ENCODE measurements at places on chromosomes 3 and 15.

GRCh38 chr3:74067296-74067695 is 442.6 kb upstream of the PDZRN3 start:
- no peak for DNase-seq

DNA sequence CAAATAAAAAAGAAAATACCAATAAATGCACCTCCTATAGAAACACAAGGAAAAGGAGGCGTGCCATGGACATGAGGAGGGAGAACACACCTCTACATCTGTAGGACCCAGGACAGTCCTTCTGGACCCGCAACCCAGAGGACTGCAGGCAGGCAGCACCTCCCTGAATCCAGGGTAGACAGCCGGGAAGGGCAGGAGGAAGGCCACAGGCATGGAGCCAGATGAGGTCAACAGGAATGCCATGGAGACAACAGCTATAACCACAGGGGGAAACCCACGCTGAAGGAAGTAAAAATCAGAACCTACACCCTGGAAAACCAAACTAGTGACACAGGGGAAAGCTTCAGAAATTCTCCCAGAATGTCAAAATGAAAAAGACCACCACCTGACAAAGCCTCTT is 248.8 kb upstream of the NSMCE3 start:
- no peak for DNase-seq

- DNase-seq: no peak
These were observed 23.3 kb downstream of the SCG5 start for GRCh38 chr15:32664796-32665195.

DNA sequence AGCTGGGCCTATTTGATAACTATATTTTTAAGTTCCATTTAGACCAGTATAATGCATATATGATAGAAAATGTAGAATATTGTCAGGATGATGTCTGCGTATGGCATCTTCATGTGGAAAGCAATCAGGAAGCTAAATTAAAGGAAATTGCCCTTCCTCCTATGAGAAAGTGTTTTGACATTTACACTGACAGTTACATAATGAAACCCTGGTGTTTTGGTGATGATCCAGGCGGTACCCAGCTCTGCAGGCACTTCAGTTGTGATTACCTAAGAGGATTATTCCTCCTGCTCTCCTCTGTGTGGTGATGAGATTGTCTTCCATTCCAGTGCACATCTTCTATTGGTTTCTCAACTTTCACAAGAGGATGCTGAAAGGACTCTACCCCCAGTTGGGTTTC is 126.5 kb upstream of the MITF start:
- no peak for DNase-seq

- no peak for DNase-seq
These were observed 8.6 kb downstream of the WDR73 start for GRCh38 chr15:84645496-84645895.

- no peak for DNase-seq
These were observed 90.6 kb downstream of the LIPC start for GRCh38 chr15:58522391-58522790.

GRCh38 chr3:147838652-147839051 is 429.5 kb downstream of the ZIC1 start:
- DNase-seq: no peak

- DNase-seq: no peak
These were observed 60.2 kb downstream of the MAP3K13 start for GRCh38 chr3:185423178-185423577.

- peak; percentile 80 for DNase-seq
These were observed 4.0 kb upstream of the SIN3A start for GRCh38 chr15:75455424-75455981.

- no peak for DNase-seq
These were observed 21.2 kb downstream of the CADM2 start for GRCh38 chr3:84980011-84980410.

DNA sequence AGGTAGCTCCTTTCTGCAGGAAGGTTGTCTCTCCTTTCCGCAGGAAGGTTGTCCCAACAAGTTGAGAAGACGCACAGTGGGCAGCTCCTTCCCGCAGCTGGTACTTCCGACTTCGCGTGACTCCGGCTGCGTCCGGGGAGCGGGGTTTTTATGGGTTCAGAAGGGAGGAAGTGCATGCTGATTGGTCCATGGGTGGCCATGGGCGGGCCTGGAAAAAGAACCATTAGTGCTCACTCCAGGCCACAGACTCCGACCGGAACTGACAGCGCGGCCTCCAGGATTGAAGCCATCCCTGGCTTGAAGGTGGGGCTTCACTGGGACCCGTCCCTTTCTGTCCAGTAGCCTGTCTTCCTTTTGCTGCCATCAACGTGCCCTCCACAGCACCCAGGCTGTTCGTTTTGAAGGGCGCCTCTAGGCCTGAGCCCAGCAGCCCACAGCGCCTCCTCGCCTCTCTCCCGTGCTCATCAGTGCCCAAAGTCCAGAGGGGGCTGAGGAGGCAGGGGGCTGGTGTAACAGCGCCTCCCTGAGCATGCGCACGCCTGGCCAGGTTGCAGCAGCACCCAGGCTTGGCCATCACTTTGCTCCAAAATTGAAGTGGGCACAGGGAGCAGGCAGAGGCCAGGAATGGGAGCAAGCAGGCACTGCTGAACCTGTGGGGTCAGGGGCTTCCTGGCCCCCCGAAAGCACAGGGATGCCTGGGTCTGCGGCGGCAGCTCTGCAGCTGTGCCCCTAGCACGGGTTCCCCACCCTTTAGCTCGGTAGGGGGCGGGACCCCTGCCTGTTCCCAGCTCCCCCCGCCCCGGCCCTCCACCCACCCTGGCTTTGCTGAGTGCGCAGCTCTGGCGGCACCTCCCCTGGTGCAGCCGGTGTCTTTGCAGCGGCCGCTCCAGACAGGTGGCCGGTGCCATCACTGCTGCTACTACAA is 330.6 kb upstream of the MCTP2 start:
- no peak for DNase-seq

DNA sequence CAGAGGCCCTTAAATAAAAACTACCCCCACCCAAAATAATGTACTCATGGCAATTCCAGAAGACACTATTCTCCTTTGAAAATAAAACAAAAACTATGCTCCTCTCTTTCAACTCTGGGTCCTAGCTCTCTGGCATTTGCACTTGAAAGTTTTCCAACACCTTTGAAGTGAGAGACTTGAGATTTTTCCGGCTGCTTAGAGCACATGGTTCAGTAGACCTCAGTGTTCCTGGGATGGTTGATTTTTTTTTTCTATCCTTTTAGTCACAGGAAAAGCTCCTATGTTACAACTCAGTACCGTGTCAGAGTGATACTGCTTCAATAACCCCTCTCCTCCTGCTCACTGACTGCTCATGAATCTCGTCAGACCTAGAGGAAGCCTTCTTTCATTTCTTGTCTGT is 118.3 kb upstream of the TUSC7 start:
- DNase-seq: no peak

DNA sequence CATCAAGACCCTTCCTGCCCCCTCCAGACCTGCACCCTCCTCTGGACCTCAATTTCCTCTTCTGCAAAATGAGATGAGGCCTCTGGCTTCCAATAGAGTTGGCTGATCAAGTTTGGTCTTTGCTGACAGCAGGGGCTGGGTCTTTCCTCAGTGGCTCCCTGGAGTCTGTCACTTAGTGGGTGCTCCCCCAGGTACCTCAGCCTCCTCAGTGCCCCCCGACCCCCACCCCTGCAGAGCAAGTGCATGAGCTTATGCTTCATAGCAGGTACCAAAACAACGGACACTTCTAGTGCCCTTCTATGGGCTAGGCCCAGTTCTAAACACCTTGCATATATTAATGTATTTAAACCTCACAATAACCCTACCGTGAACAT is 6.9 kb upstream of the PLXND1 start:
- no peak for DNase-seq

- no peak for DNase-seq
These were observed 16.7 kb downstream of the FBN1 start for GRCh38 chr15:48628832-48629231.

DNA sequence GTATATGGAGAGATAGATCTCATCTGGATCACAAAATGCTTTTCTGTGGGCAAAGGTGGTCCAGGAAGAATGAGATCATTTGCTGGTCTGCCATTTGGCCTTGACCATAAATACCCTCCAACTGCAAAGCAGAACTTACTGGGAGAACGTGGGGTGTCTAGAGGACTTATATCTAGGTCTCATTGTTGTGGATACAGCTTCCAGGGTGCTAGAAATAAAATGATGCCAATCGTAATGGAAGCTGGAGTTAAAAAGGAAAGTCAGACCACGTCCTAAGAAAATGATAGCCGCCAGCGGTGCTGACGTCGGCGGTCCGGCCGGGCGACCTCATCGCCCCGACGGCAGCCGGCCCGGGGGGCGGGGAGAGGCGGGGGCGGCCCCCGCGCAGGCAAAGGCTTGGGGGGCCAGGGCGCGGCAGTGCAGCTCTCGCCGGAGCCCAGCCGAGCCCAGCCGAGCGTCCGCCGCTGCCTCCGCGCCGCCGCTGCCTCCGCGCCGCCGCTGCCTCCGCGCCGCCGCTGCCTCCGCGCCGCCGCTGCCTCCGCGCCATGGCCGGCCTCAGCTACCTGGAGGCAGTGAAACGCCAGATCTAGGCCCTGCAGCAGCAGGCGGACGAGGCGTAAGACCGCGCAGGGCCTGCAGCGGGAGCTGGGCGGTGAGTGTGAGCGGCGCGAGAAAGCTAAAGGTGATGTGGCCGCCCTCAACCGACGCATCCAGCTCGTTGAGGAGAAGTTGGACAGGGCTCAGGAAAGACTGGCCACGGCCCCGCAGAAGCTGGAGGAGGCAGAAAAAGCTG is 89.5 kb downstream of the EOMES start:
- DNase-seq: peak; percentile 43

- DNase-seq: peak; percentile 10
These were observed 827 bp downstream of the SLC25A36 start for GRCh38 chr3:140942221-140943104.

DNA sequence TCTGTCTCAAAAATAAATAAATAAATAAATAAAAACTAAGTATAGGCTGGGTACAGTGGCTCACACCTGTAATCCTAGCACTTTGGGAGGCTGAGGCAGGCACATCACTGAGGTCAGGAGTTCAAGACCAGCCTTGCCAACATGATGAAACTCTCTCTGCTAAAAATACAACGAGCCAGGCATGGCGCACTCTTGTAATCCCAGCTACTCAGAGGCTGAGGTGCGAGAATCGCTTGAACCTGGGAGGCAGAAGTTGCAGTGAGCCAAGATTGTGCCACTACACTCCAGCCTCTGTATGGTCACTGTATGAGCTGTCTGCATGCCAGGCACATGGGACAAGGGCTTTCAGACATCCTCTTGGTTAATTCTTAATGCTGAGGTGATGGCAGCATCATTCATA is 28.7 kb downstream of the TIPIN start:
- DNase-seq: no peak

DNA sequence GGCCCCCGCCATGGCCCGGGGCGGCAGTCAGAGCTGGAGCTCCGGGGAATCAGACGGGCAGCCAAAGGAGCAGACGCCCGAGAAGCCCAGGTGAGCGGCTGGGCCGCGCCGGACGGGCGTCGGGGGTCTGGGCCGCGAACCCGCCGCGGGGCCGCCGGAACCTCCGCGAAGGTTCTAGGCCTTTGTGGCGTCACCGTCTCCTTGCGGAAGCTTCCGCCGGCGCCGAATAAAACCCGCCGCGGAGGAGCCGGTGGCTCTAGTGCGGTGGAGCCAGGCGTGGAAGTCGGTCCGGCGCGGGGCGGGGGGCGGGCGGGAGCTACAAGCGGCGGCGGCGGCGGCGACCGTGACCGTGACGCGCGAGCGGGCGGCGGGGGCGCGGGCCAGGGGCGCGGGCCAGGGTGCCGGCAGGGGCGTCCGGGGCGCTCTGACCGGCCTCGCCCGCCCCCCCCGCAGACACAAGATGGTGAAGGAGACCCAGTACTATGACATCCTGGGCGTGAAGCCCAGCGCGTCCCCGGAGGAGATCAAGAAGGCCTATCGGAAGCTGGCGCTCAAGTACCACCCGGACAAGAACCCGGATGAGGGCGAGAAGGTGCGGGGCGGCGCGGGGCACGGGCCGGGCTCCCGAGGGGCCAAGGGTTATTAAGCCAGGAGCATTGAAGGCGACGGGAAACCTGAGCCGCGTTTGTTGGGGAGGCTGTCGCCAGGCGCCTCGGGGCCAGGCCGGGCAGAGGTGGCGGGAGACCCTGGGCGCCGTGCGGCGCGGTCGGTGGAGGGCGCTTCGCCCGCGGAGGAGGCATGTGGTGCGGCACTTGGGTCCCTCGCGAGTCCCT is at the start of gene DNAJA4:
Gene DNAJA4, plus strand, starts transcription at position 259 of the 833 bp plus-strand sequence. Its CDS starts 202 bp downstream, at position 461.
- DNase-seq: peak; percentile 45

DNA sequence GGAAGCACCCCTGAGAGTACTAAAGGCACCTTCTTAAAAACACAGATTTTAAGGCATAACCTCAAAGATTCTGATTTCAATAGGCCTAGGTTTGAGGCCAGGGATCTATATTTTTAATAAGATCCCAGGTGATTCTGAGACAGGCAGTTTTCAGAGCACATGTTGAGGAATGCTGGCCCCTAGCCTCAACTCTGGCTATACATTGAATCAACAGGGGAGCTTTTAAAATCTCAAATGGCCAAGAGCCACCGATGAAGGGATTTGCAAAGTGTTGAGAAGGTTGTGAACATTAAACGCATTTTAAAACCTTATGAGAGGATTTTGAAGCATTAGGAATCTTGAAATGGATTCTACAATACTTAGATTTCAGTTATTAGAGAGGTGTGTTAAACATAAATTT is 268.8 kb upstream of the ARHGEF26 start:
- no peak for DNase-seq

DNA sequence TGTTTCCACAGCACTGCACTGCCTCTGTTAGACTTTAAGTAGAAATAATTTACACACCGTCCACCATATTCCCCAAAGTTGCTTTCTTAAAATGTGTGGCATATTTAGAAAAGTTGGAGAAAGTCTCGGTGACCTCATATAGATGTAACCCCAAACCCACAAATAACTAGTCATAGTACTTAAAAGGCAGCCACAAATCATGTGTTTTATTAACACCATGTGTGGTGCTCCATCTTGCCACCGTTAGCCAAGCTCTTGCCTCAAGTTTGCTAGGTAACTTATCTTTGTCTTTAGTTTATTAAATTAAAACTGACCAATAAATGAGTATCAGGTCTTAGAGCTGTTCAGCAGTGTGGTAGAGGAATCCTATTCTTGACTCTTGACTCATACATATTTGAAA is 257.9 kb downstream of the UBE2E2 start:
- DNase-seq: no peak

- DNase-seq: no peak
These were observed 107.5 kb upstream of the MRPS22 start for GRCh38 chr3:139236336-139236735.

DNA sequence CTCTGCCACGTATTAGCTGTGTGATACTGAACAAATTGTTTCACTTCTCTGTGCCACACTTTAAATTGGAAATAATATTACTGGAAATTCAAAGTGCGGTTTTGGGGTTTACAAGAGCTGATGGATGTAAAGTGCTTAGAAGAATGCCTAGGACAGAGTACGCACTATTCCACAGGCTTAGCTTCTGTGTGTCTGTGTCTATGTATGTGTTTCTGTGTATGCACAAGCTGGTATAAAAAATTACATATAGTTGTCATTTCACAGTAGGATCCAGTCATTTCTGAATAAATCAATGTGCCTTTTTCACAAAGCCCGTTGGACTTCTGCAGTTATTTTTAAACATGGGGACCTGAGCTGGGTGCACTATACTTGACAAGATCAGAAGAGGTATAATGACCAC is 370.4 kb downstream of the TUSC7 start:
- DNase-seq: no peak

DNA sequence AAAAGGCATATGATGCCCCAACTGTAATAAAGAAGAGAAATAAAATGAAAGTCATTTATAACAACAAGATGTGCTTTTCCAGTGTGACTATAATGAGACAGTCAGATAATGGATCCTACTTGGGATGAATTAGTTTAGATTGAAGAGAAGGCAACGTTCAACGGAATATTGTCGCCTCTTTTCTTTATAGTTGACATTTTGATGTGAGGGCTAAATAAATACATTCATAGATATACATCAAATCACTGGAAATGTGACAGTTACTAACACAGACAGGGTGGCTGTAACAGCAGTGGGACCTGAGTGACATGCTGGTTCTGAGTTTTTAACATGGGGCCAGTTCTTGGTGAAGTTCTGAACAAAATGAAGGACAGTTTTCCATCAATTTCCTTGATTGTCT is 61.1 kb upstream of the ATP2B2 start:
- DNase-seq: no peak
